Activated CD4-positive, alpha-beta T cell treated with anti-CD3 and anti-CD28 coated beads, Interleukin-2, amount 50 U/mL, for 4 hours (primary cell): ENCODE measurements at places on chromosomes 3 and 15.

DNA sequence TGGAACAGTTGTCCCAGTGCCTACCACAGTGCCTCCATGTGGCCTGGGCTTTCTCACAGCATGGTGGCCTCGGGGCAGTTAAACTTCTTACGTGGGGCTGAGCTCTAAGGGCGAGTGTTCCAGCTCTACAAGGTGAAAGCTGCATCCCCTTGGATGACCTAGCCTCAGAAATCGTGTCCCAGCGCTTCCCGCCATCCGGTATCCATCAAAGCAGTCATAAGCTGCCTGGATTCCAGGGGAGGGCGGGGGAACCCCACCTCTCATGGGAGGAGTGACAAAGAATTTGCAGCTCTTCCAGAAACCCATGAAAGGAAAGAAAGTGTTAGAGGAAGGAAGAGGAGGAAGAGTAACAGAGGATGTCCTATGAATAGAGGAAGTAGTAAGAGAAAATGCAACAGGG is 45.8 kb upstream of the CCDC174 start:
- no peak for DNase-seq

DNA sequence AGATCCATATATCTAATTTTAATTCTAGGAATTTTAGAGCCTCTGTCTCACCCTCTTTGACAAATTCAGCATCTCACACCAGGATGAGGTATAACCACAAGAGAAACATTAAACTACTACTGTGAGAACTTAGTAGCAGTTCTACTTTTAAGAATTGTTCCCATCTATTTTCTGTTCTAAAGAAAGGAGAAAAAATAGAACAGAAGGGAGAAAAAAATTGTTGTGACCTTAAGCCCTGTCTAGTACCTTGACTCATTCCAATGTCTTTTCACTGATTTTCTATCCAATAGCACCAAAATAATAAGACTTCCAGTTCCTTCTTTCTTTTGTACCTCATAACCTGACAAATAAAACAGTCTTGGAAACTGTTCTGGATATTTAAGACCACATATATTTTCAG is 37.0 kb downstream of the FRMD5 start:
- DNase-seq: no peak

DNA sequence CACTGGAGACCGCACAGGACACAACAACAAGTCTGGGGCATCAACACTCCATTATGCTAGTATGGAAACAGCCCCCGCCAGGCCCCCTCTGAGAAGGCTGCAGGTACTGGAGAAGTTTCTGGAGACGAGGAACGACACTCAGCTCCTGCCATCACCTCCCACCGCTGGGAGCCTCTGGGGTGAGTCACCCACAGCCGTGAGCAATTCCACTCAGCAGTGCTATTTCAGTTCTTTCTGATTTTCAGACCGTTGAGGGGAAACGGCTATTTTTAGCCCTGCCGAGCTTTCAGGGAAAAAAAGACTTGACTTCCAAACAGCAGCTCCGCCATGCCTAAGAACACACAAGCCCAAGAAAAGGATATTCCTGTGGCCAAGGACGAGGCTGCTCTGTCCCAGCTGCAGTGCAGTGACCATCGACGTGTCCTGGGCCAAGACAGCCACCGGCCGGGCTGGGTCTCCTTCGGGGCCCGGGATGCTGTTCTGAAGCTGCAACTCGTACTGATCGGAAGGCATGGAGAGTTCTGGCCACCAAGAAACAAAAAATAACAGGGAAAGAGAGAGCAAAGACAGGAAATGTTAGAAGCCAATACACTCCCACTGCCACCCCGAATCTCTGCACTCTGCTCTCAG is 40.8 kb downstream of the NUP210 start:
- DNase-seq: no peak

GRCh38 chr3:120469440-120469839 is 18.6 kb upstream of the FSTL1 start:
- DNase-seq: no peak

GRCh38 chr15:78129751-78130287 is 1.4 kb downstream of the CIB2 start:
- DNase-seq: no peak

- DNase-seq: no peak
These were observed 18.2 kb upstream of the ITGA11 start for GRCh38 chr15:68450192-68450591.

- peak; percentile 34 for DNase-seq
These were observed 15.7 kb downstream of the KIF9 start for GRCh38 chr3:47266709-47267489.

GRCh38 chr15:89332446-89332845 is 2.2 kb downstream of the POLG start:
- DNase-seq: no peak

DNA sequence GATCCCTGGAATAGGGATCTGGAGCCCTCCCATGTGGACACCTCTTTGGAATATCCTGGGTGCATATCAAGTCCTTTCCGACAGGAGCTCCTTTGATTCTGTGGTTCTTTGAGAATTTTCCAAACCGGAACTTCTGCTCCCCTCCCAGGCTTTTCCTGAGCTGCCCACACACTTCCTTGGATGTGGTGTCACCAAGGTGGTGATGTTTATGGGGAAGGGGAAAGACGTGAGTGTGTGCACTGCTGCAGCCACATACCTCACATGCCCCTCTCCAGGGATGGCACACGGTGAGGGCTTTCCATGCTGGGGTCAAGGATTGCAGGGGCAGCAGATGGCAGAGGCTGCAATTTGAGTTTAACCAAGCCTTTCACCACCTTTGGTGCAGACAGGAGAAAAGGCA is 27.9 kb upstream of the PSTPIP1 start:
- DNase-seq: no peak

DNA sequence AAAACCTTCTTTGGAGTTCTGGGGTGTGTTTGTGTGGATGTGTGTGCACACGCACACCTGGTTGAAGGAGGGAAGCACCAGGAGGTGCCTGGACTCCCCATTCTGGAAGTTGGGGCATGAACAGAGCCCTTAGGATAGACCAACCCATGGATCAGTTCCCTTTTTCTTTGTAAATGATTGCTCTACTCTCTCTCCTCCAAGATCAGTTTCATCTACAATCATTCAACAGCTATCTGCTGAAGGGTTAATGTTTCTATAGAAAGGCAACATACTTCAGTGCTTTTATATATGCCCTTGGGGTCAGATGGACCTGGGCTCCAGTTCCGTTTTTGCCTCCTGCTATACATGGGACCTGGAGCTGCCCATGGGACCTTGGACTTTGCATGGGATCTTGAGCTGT is 352.1 kb upstream of the CFAP20DC start:
- DNase-seq: no peak

GRCh38 chr3:134972836-134973455 is 177.9 kb downstream of the EPHB1 start:
- DNase-seq: no peak

- DNase-seq: no peak
These were observed 540 bp upstream of the ADAMTS7 start for GRCh38 chr15:78811825-78812183.

DNA sequence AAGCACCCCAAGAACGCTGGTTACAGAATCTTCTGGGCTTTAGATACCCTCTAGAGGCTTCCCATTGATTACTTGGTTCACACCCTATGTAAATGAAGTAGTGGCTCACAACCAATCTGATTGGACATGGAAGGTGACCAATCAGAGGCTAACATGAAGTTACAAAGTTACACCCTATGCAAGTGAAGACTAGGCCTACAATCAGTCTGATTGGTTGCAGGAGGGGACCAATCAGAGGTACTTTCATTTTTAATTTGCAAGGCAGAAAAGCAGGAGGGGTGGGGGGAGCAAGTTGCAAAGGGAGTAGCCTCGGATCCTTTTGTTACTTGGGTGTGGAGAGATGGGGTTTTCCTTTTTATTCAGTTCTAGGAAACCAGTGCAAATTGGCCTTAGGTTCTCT is 11.1 kb upstream of the RTP2 start:
- DNase-seq: no peak

DNA sequence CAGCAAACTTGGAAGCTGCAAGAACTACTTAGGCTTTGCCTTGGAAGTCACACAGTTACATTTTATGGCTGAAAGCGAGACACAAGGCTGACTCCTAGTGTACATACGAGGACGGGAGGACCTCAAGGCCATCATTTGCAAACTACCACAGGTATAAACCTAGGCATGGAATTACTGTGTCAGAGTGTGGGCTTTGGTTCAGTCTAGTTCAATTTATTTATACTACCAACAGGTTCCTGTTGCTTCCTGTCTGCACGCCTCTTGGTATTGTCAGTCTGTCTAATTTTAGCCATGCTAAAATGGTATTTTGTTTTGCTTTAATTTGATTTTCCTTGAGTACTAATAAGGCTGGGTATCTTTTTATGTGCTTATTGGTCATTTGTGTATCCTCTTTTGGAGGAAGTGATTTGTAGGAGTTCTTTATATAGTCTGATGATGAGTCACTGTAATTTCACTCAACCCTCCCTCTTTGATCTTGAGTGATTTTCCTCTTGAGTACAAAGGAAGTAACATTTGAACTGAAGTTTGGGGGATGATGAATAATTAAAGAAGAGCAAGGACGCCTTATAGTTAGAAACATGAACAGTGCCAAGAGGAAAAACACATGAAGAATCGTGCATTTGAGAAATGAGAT is 8.2 kb downstream of the ANKRD34C start:
- DNase-seq: no peak

- no peak for DNase-seq
These were observed 243.2 kb downstream of the MBNL1 start for GRCh38 chr3:152511904-152512303.

GRCh38 chr3:14467814-14468620 is 65.6 kb downstream of the SLC6A6 start:
- DNase-seq: peak; percentile 31

GRCh38 chr15:45587863-45588170 is 638 bp downstream of the BLOC1S6 start:
- no peak for DNase-seq

GRCh38 chr3:110910346-110910955 is 161.2 kb upstream of the NECTIN3 start:
- DNase-seq: no peak

GRCh38 chr15:27074179-27074578 is 103.2 kb downstream of the GABRG3 start:
- no peak for DNase-seq

DNA sequence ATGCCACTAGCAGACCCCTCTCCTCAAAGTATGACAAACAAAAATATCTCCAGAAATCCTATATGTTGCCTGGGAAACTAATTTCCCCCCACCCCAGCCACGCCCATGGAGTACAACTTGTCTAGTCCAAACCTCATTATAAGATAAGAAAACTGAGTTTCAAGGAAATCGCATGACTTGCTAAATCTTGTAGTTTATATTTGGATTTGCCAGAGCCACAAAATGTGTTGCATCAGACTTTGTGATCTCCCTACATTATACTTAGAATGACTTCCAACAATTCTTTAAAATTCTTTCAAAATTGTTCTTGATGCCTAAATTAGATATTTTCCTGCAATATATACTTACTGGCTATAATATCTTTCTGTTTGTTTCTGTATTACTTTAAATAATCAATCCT is 1034.4 kb downstream of the IGSF11 start:
- no peak for DNase-seq

GRCh38 chr3:46429250-46429649 is 22.2 kb downstream of the CCRL2 start:
- no peak for DNase-seq

DNA sequence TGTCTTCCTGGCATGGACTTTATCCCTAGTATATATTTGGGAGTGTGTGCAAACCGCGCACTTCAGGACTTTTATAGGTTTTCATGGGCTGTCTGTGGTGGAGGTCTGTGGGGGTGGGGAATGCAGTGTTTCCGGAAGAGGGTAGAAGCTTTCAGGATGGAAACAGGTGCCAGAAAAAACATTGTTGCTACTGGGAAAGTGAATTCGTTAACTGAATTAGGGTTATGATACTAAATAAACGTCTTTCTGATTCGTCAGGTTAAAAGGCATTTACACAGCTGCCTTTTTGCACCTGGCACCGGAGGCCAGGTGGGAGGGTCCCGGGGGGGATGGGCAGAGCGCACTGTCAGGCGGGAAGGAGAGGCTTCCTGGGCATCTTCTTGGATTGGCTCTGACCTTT is 62.1 kb downstream of the SLCO3A1 start:
- DNase-seq: no peak

GRCh38 chr3:96331341-96331740 is 483.1 kb upstream of the EPHA6 start:
- DNase-seq: no peak

DNA sequence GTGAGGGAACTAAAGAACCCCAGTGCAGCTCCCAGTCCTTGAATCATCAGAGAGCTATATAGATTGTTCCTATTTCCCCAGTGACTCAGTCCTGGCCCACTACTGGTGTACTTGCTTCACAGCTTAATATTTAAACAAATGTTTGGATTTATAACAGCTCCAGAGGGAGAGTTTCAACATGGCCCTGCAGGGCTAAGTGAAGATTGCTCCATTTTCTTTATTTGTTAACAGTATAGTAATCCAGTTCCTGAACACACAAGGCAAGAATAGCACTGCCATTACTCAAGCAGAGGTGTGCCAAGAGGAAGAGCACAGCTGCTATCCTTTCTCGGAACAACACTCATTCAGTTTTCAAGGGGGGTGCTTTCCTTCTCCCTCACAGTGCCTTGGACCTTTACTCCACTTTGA is 6.5 kb downstream of the SQOR start:
- no peak for DNase-seq

DNA sequence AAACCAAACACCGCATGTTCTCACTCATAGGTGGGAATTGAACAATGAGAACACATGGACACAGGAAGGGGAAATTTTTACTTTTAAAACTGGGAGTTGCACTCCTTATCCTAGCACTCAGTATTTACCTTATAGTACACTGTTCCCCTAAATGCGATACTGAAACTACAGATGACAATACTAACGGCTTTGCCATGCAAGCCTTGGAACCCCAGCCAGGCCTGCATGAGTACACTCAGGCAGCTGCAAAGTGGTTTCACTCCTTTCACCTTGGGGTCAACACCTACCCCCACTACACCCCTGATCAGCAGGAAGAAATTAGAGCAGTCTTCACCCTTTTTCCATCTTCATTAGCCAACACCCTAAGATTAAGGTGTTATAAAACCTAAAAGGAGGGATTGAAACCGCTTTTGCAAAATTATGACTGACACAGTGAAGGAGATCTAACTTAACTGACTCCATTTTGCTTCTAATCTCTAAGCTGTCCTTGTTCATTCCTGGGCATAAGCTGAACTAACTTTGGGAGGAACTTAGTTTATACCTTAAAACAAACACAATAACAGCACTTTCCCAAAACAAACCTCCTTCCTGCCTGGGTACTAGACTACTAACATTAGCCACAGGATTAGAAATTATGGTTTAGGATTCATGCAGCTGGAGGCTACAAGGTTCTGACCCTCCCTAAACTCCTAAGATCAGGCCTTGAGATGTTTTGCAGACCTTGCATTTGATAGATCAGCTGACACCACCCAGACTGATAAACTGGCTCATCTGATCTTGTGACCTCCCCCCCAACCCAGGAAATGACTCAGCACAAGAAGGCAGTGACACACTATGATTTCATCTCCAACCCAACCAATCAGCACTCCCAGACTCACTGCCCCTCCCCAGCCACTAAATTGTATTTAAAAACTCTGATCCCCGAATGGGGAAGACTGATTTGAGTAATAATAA is 452.1 kb upstream of the PPP2R3A start:
- no peak for DNase-seq

- no peak for DNase-seq
These were observed 7.6 kb downstream of the CMTM6 start for GRCh38 chr3:32495085-32495484.

- no peak for DNase-seq
These were observed 7.5 kb downstream of the RFX7 start for GRCh38 chr15:56236197-56236596.

- no peak for DNase-seq
These were observed 85.8 kb downstream of the HMG20A start for GRCh38 chr15:77506311-77507142.

- DNase-seq: no peak
These were observed 4.2 kb downstream of the MAPKBP1 start for GRCh38 chr15:41778521-41778920.
